ENCODE measurements at places on chromosomes 4 and X.

DNA sequence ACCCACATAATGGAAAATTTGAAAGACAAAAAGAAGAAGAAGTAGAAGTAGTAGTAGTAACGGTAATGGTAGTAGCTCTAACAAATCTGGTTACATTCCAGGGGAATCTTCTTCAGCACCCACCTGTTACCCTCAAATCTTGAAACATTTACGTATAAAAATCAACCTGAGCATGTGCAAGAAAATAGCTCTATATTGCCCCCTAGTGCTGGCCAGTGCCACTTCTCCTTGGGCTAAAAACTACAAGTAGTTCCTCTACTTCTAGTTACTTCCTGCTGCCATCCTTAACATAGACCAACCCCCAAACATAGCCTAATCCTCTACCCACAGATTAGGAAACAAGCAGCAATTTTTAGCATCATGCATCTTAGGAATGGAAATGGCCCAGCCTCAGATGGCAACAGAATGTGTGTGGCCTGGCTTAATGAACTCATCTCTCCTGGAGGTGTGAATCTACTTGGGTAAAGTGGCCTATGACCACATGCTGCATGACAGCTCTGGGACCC is 3.1 kb downstream of the PDGFC start:
- peak; percentile 25 for DNase-seq

DNA sequence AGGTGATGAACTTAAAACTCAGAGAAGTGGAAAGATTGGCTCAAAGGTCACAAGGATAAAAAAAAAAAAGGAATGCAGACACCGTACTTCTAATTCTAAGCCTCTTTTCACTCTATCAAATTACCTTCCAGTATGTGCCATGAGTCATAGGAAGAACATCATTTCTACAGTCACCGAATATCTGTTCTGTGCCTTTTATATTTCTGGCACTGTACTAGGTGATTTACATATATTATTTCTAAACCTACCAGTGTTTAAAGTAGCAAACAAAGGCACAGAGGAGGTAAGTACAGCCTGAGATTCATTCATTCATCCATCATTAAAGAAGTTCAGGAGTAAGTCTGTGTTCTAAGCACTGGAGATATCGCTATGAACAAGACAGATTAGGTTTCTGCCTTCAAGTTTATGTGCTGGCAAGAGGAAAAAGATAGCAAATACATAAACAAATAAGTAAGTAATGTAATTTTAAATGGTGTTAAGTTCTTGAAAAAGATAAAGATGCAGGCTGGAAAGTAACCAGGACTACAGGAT is 65.3 kb downstream of the PALLD start:
- no peak for DNase-seq

GRCh38 chr4:40490481-40490880 is 139.2 kb downstream of the RBM47 start:
- no peak for DNase-seq

- no peak for DNase-seq
Observed at GRCh38 chrX:69207216-69207615, 42.0 kb upstream of the PJA1 start.

GRCh38 chrX:130280901-130281300 is 12.2 kb upstream of the ZNF280C start:
- no peak for DNase-seq

DNA sequence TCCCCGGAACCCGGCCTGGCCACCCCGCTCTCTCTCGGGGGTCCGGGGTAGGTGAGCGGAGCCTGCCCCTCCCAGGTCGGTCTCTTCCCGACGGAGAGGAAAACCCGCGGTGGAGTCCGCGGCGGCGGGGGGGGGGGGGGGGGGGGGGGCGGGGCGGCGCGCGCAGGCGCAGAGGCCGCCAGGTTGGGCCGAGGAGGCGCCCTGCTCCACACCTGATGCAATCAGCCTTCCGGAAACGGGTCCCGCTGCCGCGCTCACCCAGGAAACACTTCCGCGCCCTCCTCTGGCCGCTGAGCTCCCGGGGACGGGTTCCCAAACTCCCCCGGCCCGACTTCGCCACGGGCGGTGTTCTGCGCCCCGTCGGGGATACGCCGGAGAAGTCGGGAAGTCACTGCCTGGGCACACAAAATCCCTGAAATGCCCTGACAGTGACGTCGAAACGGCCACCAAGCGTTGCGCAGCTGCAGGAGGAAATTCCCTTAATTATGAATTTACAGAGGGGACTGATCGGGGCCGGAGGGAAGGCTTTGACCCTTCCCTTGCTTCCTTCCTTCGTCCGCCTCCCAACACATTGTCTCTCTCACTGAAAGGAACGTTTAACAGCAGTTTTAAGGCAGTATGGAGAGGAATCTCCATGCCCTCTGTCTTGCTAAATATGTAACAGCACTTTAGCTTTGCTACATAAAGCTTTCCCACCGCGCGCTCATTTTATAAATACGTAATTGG is 2.1 kb upstream of the APBB2 start:
- peak; percentile 31 for DNase-seq

DNA sequence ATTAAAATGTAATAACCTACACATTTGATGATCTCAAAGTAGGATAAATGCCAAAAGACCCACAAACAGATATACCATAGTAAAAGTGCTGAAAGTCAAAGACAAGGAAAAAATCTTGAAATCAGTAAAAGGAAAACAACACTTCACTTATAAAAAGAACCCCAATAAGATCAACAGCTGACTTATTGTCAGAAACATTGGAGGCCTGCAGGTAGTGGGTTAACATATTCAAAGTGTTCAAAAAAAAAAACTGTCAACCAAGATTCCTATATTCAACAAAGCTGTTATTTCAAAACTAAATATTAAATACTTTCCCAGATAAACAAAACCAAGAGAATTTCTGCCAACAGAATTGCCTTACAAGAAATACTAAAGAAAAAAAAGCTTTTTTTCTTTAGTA is 347.1 kb downstream of the GUCY2F start:
- DNase-seq, result no peak

GRCh38 chr4:15153662-15154061 is 151.4 kb downstream of the CPEB2 start:
- DNase-seq, result no peak
